Esophagus squamous epithelium (tissue), 5 donors: ENCODE measurements at places on chromosomes 11 and 22. TPM values are rescaled to one million over a fixed set of nuclear protein-coding genes. Genes with fewer than 3 reads are reported as not detected.

- no peak overlapping the region for H3K4me3 ChIP-seq
- no peaks in the 10 kb centered on the region for H3K27me3 ChIP-seq
- no peak for DNase-seq
- H3K36me3 ChIP-seq, result no peaks in the 10 kb centered on the region
Measured at GRCh38 chr11:64150481-64151239, 15.3 kb downstream of the MACROD1 start.

DNA sequence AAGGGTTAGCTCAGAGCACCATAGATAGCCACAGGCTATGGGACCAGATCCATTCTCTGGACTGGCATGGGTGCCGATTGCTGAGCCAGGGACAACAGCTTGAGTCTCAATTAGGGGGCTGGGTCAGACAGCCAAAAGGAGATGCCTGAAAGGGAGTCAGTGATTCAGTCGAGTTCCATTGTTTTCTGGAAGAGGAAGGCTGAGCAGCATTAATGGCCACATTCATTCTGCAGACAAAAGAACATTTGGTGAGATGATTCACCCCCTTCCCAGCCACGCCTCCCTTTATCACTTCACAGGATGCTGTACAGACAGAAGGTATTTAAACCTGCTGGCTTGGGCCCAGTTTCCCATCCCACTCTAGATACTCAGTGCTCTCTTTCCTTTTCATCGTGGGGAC, 131.9 kb downstream of the ADAMTS15 start:
- no peak overlapping the region for H3K4me3 ChIP-seq
- no peaks in the 10 kb centered on the region for H3K36me3 ChIP-seq
- peak overlapping the region; percentile 80 for H3K27ac ChIP-seq

GRCh38 chr22:30445438-30446145, 20.0 kb downstream of the MTFP1 start:
- no peaks in the 10 kb centered on the region for H3K36me3 ChIP-seq
- no peak overlapping the region for H3K4me3 ChIP-seq
- DNase-seq, result no peak
- H3K4me1 ChIP-seq, result no peaks in the 10 kb centered on the region

DNA sequence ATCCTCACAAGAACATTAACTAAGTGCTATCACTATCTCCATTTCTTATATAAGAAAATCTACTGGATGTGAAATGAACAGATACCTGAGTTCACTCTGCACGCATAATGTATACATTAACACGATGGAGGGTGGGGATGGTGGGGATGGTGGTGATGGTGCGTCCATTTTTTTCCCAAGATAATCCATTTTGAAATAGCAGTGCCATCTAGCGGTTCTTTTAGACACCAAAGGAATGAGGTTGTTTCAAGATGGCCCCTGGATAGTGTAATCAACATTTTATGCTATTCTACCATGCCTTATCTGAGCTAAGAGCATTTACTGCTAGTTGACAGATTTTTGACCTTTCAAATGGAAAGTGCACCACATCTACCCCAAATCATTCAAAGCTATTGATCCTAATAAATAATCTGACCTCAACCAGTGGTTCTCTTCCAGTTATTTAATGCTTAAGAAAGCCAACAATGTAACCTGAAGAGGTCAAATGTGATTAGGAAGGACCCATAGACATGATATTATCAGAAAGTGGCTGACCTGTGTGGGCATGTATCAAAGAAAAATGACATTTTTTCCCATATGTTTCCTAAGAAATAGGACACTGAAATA, 714.7 kb upstream of the TENM4 start:
- no peaks in the 10 kb centered on the region for H3K4me1 ChIP-seq
- H3K4me3 ChIP-seq, result no peak overlapping the region
- no peaks in the 10 kb centered on the region for H3K36me3 ChIP-seq
- no peak overlapping the region for H3K27ac ChIP-seq
- no peaks in the 10 kb centered on the region for H3K27me3 ChIP-seq

GRCh38 chr11:69284081-69284511, 9.9 kb upstream of the MYEOV start:
- H3K27ac ChIP-seq, result no peak overlapping the region
- H3K27me3 ChIP-seq, result no peaks in the 10 kb centered on the region
- no peaks in the 10 kb centered on the region for H3K36me3 ChIP-seq
- DNase-seq, result no peak
- H3K4me3 ChIP-seq, result no peak overlapping the region
- peaks cover 8% of the 10 kb centered on the region for H3K4me1 ChIP-seq

DNA sequence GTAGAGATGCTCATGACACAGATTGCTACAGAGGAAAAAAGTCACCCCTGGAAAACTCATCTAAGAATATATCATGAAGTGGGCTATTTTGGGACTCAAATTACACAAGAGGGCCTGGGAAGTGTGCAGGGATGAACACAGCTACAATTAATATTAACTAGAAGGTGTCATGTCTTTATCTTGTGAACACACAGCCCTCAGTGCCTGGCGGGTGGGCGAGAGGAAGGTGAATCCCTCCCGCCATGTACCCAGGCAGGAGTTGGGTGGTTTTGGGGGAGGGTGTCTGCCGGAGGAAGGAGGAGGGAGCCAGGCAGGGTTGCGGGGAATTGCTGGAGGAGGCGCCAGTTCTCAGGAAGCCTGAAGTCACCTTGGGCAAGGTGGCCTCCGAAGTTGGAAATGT, 5.1 kb upstream of the FAM83F start:
- peaks cover 34% of the 10 kb centered on the region for H3K27me3 ChIP-seq
- no peak overlapping the region for H3K27ac ChIP-seq
- no peaks in the 10 kb centered on the region for H3K36me3 ChIP-seq
- H3K4me3 ChIP-seq, result no peak overlapping the region

DNA sequence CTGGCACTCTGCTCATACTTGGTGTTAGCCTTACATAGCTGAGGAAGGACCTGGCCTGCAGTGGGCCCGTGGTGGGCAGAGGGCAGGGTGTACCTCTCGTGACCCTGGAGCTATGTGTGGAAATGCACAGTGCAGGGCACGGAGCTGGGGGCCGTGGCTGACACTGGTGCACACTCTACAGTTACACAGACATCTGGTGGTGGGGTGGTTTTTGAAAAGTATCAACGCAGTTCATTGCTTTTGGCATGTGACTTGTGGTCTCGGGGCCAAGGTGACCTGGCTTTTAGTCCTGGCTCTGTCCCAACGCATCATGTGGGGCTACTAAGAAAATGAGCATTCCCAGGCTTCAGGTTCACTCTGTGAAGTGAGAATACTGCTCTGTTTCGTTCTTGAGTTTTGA, 553.6 kb downstream of the NTM start:
- DNase-seq, result no peak
- no peak overlapping the region for H3K27ac ChIP-seq
- no peaks in the 10 kb centered on the region for H3K4me1 ChIP-seq
- H3K27me3 ChIP-seq, result no peaks in the 10 kb centered on the region
- no peak overlapping the region for H3K4me3 ChIP-seq

- no peak for DNase-seq
- H3K36me3 ChIP-seq, result no peaks in the 10 kb centered on the region
- H3K4me3 ChIP-seq, result no peak overlapping the region
- H3K4me1 ChIP-seq, result peaks cover 24% of the 10 kb centered on the region
- no peak overlapping the region for H3K27ac ChIP-seq
- H3K27me3 ChIP-seq, result peaks cover 6% of the 10 kb centered on the region
Measured at GRCh38 chr22:17781319-17782031, 7.2 kb upstream of the BID start.

GRCh38 chr11:119307219-119307618, 9.7 kb downstream of the MCAM start:
- peak overlapping the region; percentile 46 for H3K27ac ChIP-seq
- H3K36me3 ChIP-seq, result peaks cover 6% of the 10 kb centered on the region
- peaks cover 6% of the 10 kb centered on the region for H3K4me1 ChIP-seq
- H3K4me3 ChIP-seq, result no peak overlapping the region

- no peaks in the 10 kb centered on the region for H3K27me3 ChIP-seq
- H3K27ac ChIP-seq, result no peak overlapping the region
- no peak for DNase-seq
- H3K36me3 ChIP-seq, result no peaks in the 10 kb centered on the region
Measured at GRCh38 chr11:14774721-14775120, 117.3 kb downstream of the CYP2R1 start.

DNA sequence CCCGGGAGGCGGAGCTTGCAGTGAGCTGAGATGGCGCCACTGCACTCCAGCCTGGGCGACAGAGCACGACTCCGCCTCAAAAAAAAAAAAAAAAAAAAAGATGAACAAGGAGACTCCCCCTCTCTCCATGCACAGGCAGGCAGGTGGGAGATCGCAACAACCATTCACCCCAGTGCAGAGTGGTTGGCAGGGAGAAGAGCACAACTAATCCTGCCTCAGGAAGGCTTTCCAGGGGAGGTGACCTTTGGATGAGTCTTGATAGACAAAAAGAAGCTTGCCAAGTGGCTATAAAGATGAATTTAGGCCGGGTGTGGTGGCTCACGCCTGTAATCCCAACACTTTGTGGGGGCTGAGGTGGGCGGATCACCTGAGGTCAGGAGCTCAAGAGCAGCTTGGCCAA, 30.0 kb downstream of the FLRT1 start:
- H3K36me3 ChIP-seq, result no peaks in the 10 kb centered on the region
- no peaks in the 10 kb centered on the region for H3K27me3 ChIP-seq
- H3K27ac ChIP-seq, result no peak overlapping the region
- no peak for DNase-seq

- H3K27me3 ChIP-seq, result no peaks in the 10 kb centered on the region
- no peaks in the 10 kb centered on the region for H3K4me1 ChIP-seq
- DNase-seq, result no peak
- no peak overlapping the region for H3K27ac ChIP-seq
- no peaks in the 10 kb centered on the region for H3K36me3 ChIP-seq
Measured at GRCh38 chr22:29256606-29257325, 11.0 kb downstream of the RHBDD3 start.

DNA sequence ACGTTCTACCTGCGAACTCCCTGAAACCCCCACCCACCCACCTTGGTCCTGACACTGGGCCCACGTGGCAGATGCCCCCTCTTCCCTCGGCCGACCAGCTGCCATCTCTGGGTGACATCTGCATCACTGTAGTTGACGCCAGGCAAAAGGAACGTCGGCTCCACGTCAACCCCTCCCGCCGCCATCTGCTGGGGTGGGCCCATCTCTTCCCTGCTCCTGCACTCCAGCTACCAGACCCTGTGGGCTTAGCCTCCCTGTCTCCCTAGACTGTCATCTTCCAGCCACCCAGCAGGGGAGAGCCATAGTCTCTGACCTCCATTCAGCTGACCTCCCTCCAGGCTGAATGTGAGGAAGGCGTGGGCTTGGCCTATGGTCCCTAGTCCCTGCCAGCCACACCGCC, 21.4 kb downstream of the CHID1 start:
- H3K27ac ChIP-seq, result no peak overlapping the region
- no peak for DNase-seq
- no peaks in the 10 kb centered on the region for H3K27me3 ChIP-seq
- no peak overlapping the region for H3K4me3 ChIP-seq
- H3K36me3 ChIP-seq, result peaks cover 69% of the 10 kb centered on the region

DNA sequence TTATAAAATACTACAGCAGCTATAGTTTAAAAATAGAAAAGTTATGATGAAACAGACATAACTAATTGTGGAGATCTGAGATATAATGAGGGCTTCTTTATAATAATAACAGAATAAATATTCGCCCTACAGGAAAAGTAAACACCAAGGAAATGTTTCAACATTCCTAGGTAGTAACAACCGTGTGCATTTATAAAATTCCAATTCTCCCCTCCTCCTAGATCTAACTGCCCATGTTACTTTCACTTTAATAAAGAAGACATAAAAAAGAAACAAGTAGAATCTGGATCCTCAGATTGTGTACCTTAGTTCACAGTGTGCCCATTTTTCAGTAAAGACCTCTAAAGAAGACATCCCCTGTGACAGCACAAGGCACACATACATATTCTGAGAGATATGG, 57.8 kb upstream of the MN1 start:
- DNase-seq, result no peak
- H3K27ac ChIP-seq, result no peak overlapping the region
- no peak overlapping the region for H3K4me3 ChIP-seq
- peaks cover 5% of the 10 kb centered on the region for H3K36me3 ChIP-seq

GRCh38 chr22:38191731-38192474, 9.9 kb upstream of the MAFF start:
- H3K4me3 ChIP-seq, result no peak overlapping the region
- no peaks in the 10 kb centered on the region for H3K27me3 ChIP-seq
- H3K36me3 ChIP-seq, result no peaks in the 10 kb centered on the region
- no peak for DNase-seq
- no peak overlapping the region for H3K27ac ChIP-seq

DNA sequence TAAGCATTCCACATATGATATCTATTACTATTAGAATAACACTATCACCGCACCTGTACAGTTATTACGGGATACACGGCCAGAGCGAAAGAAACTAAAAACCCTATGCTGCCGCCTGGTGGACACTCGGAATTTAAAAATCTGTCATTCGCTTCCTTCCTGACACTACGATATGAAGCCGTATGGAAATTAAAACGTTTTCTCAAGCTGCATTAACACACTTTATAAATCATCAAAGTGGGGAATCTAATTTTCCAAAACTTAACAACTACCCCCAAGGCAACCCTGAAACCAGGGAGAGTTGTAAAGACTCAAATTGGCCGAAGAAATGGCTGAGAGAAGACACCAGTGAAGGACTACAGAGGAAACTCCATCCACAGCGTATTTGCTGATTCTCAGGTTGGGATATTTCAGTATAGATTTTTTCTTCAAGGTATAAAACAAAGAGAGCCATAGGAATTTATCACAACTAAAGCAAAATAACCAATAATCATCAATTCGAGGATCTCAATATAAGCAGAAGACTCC, 1.4 kb downstream of the CCDC73 start:
- peak overlapping the region; percentile 39 for H3K4me3 ChIP-seq
- H3K27me3 ChIP-seq, result no peaks in the 10 kb centered on the region
- H3K4me1 ChIP-seq, result peaks cover 8% of the 10 kb centered on the region
- no peaks in the 10 kb centered on the region for H3K36me3 ChIP-seq
- no peak overlapping the region for H3K27ac ChIP-seq

DNA sequence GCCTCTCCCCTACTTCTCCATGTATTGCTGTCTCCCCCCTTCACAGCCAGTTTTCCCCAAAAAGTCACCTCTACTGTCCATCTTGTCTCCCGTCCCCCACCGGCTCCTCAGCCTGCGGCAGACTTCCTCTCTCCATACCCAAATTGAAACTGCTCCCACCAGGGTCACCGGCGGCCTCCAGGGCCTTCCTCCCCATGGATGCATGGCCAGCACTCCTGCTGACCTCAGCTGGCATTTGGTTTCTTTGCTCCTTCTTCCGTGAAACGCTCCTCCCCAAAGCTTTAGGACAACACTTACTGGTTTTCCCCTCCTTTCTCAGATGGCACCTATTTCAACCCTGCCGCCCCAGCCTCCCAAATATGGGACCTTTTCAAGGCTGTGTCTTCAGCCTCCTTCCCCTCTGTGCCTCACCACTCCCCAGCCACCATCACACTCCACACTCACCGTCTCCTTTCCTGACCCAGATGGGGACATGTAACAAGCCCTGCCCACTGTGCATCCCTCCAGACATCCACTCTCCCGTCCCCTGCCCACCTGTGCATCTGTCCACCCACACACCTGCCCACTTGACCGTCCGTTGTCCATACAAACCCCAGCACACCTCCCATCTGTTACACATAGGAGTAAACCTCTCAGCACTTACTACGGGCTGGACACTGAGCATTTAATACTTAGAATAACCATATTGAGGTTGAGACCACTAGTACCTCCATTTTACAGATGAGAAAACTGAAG, 21.5 kb upstream of the ACR start:
- H3K4me1 ChIP-seq, result peaks cover 10% of the 10 kb centered on the region
- DNase-seq, result no peak
- no peaks in the 10 kb centered on the region for H3K36me3 ChIP-seq
- H3K4me3 ChIP-seq, result no peak overlapping the region
- no peaks in the 10 kb centered on the region for H3K27me3 ChIP-seq
- H3K27ac ChIP-seq, result no peak overlapping the region

The YAP1 gene
- 177 TPM for total RNA-seq

The ADAMTS15 gene
- total RNA-seq, result 2.4 TPM

The CCDC188 gene
- not detected for total RNA-seq

The OR10D3 gene
- not detected for total RNA-seq

The OR51B4 gene
- not detected for total RNA-seq

The RSF1 gene
- total RNA-seq, result 20.4 TPM

The OR4A16 gene
- not detected for total RNA-seq

The GGTLC2 gene
- not detected for total RNA-seq

The RAB3IL1 gene
- total RNA-seq, result 1.5 TPM
